ENCODE measurements at places on chromosomes 7 and 10.
A peak's percentile ranks its signal among the peaks of the same experiment; 100 is the strongest.

DNA sequence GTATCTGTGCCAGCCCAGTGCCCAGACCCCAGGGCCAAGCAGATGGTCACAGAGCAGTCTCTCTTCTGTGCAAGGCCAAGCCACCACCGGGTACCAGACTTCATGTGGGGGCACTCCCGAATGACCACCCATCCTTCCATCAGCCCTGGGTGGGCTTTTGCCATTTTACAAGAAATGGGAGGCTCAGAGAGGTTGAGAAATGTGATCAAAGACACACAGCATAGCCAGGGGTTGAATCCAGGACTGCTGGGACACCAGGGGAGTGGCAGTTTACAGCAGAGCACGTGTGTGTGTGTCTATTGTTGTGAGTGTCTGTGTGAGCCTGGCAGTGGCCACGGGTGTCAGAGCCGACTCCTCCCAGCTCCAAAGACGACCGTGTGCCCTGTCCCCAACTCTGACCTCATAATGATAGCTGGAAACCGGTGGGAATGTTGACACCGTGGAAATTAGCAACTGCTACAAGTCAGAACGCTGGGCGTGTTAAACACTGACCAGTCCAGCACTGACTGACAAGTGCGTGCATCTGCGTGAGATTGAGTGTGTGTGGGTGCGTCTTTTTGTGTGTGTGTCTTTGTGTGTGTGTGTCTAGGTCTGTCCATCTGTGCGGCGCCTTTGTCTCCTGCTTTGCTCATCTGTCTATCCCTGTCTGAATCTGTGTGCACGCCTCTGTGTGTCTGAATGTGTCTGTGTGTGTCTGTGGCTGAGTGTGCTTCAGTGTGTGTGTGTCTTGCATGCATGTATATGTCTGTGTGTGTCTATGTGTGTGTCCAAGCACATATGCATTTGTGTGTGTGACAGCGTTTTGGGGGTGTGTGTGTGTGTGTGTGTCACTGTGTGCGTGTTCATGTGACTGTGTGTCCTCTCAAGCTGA lies 17.2 kb upstream of the SLC29A4 start:
- DNase-seq: no peak

- DNase-seq: no peak
Observed at GRCh38 chr10:122702275-122702674, 2.6 kb upstream of the C10orf120 start.

DNA sequence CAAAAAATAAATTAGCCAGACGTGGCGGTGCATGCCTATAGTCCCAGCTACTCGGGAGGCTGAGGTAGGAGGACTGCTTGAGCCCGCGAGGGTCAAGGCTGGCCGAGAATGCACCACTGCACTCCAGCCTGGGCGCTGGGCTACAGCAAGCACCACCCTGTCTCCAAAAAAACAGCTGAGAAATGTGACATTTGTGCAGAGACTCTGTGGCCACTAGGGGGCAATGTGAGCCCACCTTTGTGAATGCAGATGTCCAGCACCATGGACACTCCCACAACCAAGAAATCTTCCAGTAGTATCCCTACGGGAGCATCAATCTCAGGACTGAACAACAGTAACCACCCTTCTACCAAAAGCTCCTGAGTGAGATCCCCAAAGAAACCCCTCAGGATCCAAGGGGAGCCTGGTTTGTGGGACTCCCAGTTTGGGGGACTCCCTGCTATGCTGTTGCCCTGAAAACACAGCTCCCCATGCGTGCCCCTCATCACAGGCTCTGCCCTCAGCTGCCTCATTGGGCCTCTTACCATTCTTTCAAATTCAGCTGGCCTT lies 6.2 kb upstream of the AHCYL2 start:
- DNase-seq: peak; percentile 63

DNA sequence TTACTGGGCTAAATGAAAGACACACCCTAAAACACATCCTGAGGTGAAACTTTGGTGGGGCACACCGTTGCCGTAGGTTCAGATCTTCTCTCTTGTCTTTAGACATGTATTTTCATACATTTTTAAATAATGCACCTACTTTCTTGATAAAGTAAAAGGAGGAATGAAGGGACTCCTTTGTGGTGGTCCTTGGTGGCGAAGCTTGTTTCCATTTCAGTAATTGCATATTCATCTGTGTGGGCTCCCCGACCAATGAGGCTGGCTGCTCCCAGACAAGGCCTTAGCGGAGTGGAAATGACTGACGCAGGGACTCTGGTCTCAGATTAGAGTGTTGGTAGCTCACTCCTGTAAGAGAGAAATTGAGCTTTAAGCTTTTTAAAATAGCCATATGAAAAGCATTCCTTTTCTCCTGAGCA lies 815 bp downstream of the CCSER2 start:
- DNase-seq: no peak

DNA sequence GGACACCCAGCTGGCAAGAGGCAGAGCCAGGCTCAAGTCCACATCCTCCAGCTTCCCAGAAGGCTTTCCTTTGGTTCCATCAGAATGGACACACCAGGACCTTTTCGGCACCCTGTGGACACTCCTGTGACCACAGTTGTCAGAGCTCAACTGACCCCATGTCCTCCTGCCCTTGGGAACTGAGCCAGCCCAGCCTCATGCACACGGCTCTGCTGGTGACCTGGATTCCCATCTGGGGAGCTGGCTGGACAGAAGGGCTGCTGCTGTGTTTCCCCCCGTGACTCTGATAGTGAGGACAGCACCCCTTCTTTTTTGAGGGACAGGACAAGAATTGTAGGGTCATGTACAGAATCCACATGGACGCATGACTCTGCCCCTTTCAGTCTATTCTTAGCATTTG lies 289.2 kb downstream of the WDR37 start:
- DNase-seq: no peak
